ENCODE measurements at places on chromosomes 2 and 18.

GRCh38 chr2:73927344-73927743 is 664 bp downstream of the DGUOK start:
- no peak for DNase-seq

GRCh38 chr18:61129001-61129400 is 204.2 kb upstream of the CDH20 start:
- no peak for DNase-seq

- DNase-seq = no peak
These were observed 138.7 kb downstream of the CERS6 start for GRCh38 chr2:168594778-168595177.

- DNase-seq = no peak
These were observed 466.2 kb upstream of the HNRNPA3 start for GRCh38 chr2:176746411-176746810.

DNA sequence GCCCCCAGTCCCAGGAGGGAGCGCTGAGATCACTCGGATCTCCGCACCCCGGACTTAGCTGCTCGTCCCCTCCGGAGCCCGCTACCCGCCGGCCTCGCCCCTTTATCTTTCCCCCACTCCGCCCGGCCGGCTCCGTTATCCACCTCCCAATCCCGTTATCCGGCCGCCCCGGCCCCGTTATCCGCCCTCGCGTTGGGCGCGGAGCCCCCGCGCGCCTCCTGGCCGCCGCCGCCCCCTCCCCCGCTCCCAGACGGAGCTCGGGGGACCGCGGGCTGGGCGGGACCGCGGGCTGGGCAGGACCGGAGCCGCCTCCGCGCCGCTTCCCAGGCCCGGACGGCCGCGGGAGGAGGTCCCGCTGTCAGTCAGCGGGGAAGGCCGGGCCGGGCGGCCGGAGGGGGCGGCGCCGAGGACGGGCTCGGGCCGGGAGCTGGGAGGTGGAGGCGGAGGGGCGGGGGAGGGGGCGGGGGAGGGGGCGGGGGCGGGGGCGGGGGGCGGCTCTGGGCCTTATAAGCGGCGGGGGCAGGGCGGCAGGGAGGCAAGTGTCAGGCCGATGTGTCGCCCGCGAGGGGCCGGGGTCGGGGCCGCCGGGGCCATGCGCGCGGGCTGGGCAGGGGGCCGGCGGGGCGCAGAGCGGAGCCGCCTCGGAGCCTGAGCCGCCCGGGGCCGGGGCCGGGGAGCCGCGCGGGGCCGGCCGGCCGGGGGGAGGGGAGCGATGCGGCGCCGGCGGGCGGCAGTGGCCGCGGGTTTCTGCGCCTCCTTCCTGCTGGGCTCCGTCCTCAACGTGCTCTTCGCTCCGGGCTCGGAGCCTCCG is at the start of gene PKDCC:
PKDCC (plus strand) TSS at position 534 of the 811 bp plus-strand sequence; CDS start at position 713, 179 bp downstream.
- DNase-seq = no peak

DNA sequence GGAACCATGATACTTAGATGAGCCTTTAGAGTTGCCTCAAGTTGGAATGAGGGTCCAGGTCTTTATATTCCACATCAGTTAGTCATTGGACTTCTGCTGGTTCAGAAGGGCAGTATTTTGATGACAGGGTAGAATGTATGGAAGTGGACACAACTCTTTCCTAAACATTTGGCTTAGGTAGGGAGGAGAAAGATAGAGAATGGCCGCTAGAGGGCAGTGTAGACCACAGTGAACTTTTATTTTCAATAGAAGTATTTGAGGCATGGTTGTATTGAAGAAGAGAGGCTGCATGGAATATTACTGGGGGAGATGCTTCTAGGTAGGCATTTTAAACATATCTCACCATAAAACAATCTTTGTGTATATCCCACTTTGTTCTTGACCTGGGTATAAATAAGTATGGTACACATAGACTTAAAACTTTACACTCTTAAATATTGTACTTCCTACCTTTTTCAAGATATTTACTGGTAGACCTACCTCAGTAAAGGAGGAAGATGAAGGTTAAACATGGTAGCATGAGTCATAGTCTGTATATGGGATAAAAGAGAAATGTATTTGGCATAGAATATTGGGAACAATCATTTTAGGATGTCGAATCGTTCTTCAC is 497.6 kb upstream of the FAM98A start:
- DNase-seq = peak; percentile 2

- DNase-seq = no peak
These were observed 15.2 kb downstream of the SMAD2 start for GRCh38 chr18:47915229-47915628.

DNA sequence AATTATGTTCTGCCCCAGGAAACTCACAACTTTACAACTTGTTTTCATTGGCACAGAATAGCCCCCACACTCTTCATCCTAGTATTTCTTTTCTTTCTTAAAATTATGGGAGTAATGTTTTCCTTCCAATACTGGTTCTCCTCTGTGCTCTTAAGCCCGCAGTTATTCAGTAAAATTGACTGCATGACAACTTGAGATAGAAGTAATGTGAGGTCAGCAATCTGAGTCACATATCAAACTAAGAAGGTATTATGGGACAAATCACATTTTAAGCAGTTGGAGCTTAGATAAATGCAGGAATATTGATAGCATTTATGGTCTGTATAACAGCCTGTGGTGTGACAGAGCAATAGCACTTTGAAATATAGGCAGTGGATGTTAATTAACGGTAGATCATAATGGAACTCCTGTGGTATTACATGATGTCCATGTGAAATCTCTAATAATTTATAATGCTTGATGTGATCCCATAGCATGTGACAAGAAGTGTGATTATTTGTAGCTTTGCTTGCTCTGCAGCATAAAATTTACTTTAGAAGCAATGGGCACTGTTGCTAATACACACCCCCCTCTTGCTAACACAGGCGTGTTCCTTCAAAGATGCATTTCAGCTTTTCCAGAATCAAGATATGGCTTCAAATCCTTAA is 351.4 kb upstream of the CDH20 start:
- no peak for DNase-seq

- DNase-seq = no peak
These were observed 250.2 kb downstream of the OTX1 start for GRCh38 chr2:63300835-63301234.

DNA sequence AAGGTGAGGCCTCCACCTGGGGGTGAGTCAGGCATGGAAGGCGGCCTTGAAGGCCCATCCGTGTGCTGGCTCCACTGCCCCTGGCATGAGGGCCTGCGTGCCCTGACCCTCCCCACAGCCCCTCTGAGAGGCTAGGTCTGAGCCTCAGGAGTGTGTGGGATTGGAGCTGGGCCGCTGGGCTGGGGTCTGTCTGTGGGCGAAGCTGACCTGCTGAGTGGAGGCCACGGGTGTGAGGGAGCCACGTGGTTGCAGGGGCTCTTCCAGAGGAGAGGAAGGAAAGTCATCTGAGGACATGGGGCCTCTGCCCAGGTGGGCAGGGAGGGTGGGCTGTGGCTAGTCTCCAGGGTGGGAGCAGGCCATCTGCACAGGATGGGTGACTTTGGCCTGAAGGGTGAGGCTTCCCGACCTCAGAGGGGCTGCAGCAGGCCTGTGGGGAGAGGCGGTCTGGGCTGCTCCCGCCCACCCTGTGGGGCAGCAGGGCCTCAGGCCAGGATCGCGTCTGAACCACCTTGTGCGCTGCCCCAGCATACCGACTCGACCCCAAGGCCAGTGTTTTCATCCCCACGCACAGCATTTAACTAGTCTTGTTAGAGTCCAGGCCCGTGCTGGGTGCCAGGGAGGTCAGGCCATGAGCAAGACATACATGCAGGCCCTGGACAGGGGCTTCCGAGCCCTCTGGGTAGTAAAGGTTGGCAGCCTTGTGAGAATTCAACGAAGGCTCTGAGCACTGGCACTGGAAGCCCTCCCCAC is 11.2 kb downstream of the ARHGEF4 start:
- no peak for DNase-seq

DNA sequence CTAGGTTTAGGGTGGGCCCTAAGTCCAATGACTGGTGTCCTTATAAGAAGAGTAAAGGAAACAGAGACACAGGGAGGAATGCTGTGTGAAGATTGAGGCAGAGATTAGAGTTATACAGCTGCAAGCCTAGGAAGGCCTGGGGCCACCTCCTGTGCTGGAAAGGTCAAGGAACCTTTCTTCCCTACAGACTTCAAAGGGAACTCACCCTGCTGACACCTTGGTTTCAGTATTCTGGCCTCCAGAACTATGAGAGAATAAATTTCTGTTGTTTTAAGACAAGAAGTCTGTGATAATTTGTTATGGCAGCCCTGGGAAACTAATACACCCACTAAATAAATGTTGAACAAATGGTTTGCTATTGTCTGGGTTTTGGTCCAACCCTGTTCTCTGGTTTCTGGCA is 102.3 kb upstream of the NEUROD1 start:
- no peak for DNase-seq

DNA sequence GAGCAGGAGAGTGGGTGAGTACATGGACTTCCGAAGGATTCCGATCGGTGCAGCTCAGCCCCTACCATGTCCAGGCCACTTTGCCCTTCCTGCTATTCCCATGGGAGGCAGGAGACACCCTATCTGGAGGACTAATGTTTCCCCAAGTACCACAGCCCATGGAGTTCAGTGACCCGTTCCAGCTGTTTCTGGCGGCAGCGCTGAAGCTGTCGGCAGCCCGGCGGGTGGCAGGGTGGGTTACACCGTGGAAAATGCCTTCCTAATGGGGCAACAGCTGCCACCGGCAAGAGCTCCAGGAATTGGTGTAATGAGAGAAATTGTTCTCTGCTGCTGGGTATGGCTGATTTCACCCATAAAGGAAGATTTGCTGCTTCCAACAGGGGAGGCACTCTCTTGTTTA is 98.3 kb downstream of the MYCN start:
- no peak for DNase-seq

GRCh38 chr2:218065239-218066006 is 3.6 kb upstream of the RUFY4 start:
- DNase-seq = no peak

GRCh38 chr2:44652701-44653100 is 288.8 kb upstream of the SIX3 start:
- no peak for DNase-seq

GRCh38 chr18:10215446-10215845 is 239.0 kb upstream of the APCDD1 start:
- DNase-seq = no peak

GRCh38 chr18:57210107-57210715 is 63.3 kb downstream of the BOD1L2 start:
- no peak for DNase-seq

GRCh38 chr2:39370101-39370500 is 67.0 kb downstream of the MAP4K3 start:
- no peak for DNase-seq

DNA sequence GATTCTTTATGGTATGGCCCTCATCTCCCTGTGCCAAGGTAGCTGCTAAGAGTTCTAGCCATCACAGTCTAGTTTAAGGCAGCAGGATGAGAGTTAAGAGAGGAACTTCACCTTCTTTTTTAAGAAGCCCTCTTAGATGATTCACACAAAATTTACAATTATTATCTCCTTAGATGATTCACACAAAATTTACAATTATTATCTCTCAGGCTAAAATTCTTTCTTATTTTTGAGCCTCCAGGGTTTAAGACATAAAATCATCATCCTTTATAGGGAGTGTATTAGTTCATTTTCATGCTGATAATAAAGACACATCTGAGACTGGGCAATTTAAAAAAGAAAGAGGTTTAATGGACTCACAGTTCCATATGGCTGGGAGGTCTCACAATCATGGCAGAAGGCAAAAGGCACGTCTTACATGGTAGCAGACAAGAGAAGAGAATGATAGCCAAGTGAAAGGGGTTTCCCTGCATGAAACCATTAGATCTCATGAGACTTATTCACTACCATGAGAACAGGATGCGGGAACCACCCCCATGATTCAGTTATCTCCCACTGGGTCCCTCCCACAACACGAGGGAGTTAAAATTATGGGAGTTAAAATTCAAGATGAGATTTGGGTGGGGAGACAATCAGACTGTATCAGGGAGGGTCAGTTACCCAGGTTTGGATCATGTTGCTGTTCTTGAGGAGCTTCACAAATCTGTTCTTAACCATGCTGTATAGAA is 133.0 kb upstream of the MYO3B start:
- DNase-seq = no peak

DNA sequence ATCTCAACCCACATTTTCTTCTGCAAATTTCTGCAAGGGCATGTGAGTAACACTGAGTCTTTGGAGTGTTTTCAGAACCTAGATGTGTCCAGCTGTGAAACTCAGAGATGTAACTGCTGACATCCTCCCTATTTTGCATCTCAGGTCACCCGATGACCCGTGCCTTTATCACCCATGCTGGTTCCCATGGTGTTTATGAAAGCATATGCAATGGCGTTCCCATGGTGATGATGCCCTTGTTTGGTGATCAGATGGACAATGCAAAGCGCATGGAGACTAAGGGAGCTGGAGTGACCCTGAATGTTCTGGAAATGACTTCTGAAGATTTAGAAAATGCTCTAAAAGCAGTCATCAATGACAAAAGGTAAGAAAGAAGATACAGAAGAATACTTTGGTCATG is 8.0 kb downstream of the UGT1A1 start:
- no peak for DNase-seq

DNA sequence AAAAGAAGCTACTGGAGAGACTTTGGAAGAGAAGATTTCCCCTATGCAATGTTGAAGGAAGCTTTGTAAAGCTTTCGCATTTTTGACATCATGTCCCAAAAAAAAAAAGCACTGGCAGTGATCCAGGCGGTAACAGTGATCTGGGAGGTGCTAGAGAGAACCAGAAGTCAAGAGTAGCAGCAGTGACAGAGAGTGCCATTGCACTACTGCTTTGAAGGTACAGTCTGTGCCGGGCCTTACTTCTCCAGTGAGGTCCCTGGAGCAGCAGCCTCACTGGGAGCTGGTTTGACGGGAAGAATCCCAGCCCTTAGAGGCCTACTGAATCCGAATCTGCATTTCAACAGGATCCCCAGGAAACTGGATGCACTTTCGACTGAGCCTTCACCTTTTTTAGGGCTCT is 50.9 kb upstream of the ATL2 start:
- DNase-seq = no peak

- no peak for DNase-seq
These were observed 444.4 kb upstream of the SLC39A10 start for GRCh38 chr2:195212586-195212985.

GRCh38 chr18:2874765-2875164 is 28.0 kb downstream of the EMILIN2 start:
- no peak for DNase-seq

GRCh38 chr2:142052220-142052863 is 78.5 kb downstream of the LRP1B start:
- DNase-seq = no peak

DNA sequence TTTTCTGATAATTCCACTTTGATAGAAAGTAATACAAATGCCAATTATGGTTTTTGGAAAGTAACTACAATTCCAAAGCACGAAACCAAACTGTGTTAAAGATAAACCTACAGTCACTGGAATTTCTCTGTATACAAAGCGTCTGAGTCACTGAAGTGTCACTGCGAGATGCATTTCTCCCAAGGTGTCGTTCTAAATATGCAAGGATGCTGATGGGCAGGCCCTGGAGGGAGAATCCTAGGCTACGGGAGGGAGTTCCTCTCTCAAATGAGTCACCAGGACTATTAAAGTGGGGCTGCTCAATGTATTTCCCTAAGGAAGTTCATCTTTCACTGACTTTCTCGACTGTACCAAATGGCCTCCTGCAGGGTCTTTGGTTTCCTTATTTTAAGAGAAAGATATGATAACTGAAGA is 163.8 kb upstream of the STK17B start:
- no peak for DNase-seq

GRCh38 chr18:12608301-12608700 is 49.6 kb downstream of the SPIRE1 start:
- no peak for DNase-seq

All from stimulated activated CD4-positive, alpha-beta T cell treated with anti-CD3 and anti-CD28 coated beads, Interleukin-12 subunit alpha, Interleukin-12 subunit beta, amount 100 ng/mL, for 24 hours (primary cell).